ENCODE measurements at places on chromosomes 16 and 17.

- no peak for DNase-seq
Measured at GRCh38 chr17:69723316-69723715, 308.8 kb downstream of the MAP2K6 start.

DNA sequence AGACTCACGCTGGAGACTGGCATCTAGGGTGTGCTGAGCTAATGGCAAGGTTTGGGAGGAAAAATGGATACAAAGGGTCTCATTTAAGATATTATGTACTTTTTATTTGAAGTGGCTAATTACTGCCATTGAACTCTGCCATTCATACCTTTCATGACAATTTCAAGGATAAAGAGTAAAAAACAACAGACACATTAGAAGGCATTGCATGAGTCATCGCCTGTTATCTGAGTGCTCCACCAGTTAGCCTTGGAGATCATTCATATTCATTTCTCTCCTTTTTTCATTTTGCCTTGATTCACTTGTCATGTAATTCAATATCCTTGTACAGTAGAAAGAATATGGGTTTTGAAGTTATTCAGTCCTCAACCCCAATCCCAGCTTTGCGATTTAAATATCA is 109.5 kb downstream of the CDH8 start:
- no peak for DNase-seq

GRCh38 chr16:28863929-28864793 is 518 bp downstream of the SH2B1 start:
- DNase-seq = no peak

DNA sequence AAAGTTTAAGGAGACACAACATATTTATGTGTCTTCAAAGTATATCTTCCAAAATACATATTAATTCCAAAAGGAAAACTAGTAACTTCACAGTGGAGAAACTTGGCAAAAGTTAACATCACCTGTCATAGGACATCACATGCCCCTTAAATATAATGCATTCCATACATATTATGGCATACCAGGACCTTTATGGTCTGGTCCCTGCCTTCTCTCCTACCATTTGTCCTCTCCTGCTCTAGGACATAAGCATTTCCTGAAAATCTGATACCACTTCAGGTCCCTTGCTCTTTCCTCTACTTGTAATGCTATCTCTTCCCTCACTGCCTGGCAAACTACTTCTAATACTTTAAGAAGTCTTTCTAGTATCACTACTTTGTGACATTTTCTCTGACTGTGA is 168.1 kb upstream of the RBL2 start:
- DNase-seq = no peak

DNA sequence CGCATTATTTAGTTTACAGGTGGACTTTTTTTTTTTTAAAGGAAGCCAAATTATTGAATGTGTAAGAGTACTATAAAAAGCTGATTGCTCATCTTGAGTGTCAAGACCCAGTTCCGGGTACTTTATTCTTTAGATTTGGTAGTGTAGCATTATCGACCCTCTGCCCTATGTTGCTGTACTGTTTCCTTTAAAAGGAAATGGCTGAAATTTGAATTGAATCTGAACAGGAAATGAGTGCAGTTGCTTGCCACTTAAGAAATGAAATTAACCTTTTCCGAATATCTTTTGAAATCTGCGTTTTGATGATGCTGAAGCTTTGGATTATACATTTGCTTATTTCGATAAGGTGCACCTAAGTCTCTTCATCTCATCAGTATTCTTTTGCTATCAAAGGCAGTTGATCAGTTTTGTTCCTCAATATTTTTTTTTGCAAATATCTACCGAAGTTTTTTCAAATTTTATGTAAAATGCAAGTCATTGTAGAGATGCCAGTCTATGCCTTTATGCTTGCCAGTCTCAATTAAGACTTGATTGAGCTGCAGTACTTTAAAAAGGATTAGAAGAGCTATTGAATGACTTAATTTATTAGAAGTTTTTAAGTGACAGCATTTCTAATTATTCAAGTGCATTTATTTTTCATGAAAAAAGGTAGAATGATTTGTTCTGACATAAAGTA is 1.8 kb downstream of the GGNBP2 start:
- DNase-seq = no peak

- DNase-seq = no peak
Measured at GRCh38 chr17:37060928-37061327, 112.2 kb downstream of the AATF start.

DNA sequence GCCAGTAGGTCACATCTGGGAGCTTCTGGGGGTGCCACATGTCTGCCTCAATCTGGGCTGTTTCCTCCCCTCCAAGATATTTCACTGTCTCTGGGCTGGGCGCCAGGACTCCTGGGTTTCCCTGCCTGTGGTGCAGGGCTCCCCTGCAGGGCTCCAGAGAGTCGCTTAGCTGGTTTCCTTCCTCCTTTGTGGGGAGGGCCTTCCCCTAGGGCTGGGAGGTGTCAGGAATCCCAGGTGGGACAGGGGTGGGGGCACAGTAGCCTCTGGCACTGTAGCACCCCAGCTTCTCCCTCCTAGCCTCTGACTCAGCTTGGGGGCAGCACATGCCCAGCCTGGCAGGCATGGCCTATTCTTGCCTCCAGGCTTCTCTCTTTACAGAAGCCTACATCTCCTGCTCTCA is 2.6 kb downstream of the RARA start:
- no peak for DNase-seq

GRCh38 chr16:50270510-50271147 is 4.3 kb downstream of the ADCY7 start:
- no peak for DNase-seq

DNA sequence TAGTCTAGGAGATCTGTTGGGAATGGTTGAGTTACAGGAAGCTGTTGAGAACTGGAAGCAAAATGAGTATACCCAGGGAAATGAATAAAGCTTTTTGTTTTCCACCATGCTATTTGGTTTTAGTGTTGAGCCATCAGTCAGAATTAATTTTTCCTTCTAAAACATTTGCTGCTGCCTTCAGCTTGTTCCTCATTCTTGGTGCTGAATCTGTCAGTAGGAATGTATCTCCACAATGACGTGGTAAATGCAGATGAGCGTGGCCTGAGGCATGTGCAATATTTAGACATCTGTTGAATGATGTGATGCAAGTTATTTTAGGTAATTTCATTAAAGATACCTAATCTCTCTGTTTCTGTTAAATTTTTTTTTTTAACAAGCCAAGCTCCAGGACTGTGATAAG is 10.9 kb downstream of the HAPSTR1 start:
- DNase-seq = no peak

DNA sequence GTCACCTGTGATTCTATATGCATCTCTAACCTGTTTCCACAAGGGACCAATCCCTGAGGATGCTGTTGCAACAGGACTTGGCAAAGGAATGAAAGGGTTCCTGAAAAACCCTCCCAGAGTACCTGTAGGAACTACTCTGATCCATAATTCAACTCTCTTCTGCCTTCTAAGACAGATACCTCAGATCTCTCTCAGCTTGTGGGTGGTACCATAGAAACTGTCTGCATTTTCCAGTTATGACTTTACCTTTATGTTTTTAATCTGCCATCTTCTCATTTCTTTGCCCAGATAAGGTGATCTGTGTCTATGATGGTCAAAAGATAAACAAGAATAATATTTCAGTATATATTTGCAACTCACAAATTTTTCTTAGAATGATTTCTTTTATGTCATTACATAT is 65.1 kb downstream of the TMC6 start:
- DNase-seq = no peak

DNA sequence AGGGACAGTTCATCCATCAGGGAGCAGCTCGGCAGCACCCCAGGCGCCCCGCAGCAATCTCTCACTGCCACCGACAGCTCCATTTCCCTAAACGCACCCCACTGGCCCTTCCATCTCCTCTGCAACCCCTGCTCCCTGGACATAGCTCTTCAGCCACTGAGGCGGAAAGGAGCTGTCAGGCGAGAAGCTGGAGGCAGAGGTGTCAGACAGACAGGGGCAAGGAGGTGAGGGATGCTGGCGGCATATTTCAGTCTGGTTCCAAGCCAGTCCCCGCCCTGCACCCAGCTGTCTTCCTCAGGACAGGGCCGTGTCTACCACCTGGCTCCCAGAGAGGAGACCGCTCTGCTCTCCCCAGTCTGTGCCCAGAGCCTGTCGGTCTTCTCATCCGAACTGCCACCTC is 9.7 kb downstream of the ACLY start:
- no peak for DNase-seq

- DNase-seq = peak; percentile 84
Measured at GRCh38 chr16:88651276-88651988, 579 bp upstream of the CYBA start.

DNA sequence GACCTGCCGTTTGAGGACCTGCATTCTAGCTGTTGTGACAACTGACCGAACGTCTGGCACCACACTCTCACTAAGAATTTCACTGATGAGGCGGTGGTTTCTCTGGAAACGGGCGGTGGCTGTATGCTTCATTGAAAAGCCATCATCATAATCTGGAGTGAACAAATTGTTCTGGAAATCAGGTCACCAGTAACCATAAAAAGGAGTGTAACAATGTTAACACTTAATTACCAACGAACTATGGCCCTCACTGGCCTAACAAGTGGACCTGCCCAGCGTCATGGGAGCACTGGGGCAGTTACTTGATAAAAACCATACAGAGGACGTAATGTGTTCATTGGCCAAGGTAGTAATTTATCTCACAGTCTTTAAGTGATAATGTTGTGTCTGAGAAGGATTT is 15.4 kb downstream of the SMARCE1 start:
- no peak for DNase-seq

GRCh38 chr16:2471016-2471652 is at the start of gene NTN3:
NTN3 (plus strand) TSS chr16:2471297; CDS start chr16:2471702, 405 bp downstream.
- DNase-seq = no peak

- DNase-seq = no peak
Measured at GRCh38 chr16:57615813-57616212, 12.6 kb upstream of the ADGRG1 start.

GRCh38 chr17:44913676-44914075 is 1.6 kb downstream of the GFAP start:
- DNase-seq = no peak

DNA sequence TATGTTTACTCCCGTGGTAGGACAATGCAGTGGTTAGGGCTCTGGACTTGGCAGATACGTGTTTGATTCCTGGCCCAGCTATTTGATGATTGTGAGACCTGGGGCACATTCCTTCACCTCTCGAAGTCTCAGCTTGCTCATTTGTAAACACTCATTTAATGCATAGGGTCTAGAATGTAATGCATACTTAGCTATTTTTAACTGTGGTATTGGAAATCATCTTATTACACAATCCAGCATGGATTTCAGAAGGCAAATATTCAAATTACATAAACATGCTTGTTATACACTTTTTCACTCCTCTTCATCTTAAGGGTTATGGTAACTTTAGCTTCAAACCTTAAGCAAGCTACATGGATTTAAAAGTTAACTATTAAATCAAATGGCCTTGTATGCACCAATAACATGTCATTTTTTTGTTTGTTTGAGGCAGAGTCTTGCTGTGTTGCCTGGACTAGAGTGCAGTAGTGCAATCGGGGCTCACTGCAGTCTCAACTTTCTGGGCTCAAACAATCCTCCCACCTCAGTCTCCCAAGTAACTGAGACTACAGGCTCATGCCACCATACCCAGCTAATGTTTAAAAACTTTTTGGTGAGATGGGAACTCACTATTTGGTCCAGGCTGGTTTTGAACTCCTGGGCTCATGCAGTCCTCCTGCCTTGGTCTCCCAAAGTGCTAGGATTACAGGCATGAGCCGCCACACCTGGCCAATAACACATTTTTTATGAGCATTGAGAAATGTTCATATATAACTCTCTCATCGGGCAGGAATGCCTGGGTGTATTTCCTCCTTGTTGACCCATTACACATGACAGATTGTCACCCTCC is 52.5 kb downstream of the VAT1L start:
- DNase-seq = no peak

GRCh38 chr17:22203208-22203715 is 510.9 kb downstream of the KCNJ18 start:
- DNase-seq = no peak

DNA sequence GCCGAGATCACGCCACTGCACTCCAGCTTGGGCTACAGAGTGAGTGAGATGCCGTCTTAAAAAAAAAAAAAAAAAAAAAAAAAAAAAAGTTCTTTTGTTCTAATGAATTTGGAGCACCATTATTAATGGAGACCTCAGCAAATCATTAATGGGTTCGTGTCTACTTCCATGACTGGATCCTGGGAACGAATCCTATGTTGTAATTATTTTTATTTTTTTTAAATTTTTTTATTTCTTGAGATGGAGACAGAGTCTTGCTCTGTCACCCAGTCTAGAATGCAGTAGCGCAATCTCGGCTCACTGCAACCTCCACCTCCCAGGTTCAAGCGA is 30.7 kb downstream of the SPOP start:
- DNase-seq = no peak

DNA sequence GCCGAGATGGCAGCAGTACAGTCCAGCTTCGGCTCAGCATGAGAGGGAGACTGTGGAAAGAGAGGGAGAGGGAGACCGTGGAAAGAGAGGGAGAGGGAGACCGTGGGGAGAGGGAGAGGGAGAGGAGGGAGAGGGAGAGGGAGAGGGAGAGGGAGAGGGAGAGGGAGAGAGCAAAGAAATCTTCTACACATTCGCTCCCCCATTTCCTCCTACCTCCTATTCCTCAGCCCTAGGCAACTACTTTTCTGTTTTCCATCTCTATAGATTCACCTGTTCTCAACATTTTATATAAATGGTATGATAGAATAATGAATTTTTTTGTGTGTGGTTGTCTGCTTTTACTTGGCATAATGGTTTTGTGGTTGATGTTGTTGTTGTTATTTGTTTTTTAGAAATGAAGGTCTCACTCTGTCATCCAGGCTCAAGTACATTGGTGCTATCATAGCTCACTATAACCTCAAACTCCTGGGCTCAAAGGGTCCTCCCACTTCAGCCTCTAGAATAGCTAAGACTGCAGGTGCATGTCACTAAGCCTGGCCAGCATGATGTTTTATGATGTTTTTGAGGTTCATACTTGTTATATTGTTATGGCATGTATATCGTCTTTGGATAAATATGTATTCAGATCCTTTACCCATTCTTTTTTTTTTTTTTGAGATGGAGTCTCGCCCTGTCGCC is 6.0 kb upstream of the PRPF8 start:
- DNase-seq = no peak

DNA sequence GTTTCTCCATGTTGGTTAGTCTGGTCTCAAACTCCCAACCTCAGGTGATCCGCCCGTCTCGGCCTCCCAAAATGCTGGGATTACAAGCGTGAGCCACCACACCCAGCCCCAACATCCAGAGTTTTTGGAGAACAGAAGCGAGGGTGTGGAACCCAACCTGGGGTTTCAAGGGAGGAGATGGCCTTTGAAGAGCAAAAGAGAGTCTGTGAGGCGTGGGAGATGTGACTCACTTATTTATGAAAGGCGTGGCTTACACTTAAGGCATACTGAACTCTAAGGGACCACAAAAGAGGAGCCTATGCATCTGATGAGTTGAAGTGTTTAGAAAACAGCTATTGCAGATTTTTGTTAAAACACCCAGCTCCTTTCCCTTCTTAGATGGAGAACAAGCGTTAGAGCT is 18.9 kb downstream of the ARSG start:
- DNase-seq = no peak

DNA sequence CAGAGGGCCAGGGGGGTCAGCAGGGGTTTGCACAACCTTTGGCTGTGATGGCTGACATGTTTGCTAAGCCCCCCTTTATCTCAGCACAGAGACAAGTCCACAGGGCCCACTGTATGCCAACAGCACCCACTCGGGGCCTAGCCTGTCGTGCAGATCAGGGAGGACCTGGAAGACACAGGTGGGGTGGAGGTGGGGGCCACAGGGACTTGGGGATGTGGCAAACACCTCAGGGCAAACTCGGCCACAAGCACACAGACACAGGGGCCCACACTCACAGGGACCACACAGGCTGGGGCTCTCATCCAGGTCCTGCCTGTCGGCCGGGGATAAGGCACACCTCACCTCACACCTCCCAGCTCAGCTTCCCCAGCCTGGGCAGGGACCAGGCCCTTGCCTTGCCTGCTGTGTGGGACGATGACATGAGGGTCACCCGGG is 87.9 kb downstream of the C16orf78 start:
- DNase-seq = no peak
